ENCODE measurements at places on chromosomes 13 and 19.

- DNase-seq: no peak
Observed at GRCh38 chr13:64457976-64458375, 2772.2 kb downstream of the PCDH9 start.

- no peak for DNase-seq
Observed at GRCh38 chr19:13840305-13841085, 36.4 kb upstream of the NANOS3 start.

GRCh38 chr13:41900918-41901317, 60.0 kb downstream of the VWA8 start:
- DNase-seq: no peak

GRCh38 chr13:72341904-72342303, 385.5 kb downstream of the MZT1 start:
- DNase-seq: no peak

DNA sequence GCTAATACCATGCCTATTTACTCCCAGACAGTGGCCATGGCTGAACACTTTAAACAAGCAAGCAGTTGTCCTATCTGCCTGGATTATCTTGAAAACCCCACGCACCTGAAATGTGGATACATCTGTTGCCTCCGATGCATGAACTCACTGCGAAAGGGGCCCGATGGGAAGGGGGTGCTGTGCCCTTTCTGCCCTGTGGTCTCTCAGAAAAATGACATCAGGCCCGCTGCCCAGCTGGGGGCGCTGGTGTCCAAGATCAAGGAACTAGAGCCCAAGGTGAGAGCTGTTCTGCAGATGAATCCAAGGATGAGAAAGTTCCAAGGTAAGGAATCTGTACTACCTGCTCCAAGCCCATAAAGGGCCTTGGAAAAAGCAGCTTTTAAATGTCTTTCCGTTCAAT, 8.6 kb downstream of the RFPL4AL1 start:
- DNase-seq: no peak

DNA sequence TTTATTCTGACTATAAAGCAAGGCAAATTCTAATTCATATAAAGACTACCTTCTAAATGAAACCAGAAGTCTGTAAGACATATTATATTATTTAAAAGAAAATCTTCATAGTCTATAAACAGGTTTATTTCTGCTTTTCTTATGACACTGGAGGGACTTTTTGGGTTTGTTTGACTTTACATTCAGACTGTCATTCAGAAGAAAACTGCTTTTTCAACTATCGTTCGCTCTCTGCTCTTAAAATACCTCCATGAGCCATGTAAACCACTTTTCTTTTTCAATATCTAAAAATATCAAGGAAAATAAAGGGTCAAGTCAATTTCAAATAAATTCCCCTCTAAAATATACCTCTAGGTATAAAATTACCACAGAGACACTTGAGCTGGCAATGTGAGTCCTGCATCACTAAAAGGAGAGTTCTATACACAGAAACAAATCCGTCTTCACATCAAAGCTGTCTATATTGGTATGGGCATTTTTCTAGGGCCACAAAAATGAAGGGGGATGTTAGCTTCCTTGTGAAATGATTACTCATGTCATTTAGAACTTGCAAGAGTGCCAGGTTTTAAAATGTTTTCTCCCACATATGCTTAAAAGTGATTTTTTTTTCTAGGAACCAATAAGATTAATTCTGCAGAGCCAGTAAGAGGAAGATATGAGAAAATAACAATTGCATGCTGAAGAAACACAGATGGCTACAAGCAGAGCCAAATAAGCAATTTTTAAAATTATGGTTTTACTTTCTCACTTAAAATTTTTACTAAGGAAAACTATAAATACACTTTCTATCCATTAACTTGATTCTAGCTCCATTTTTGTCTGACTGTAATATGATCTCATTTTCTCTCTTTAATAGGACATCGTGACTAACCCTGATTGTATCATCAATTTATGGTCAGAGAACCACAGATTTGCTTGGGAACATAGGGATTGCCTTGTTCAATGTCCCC, 181.8 kb downstream of the TBC1D4 start:
- no peak for DNase-seq

All from activated CD4-positive, alpha-beta T cell treated with anti-CD3 and anti-CD28 coated beads, Interleukin-2, amount 50 U/mL, for 24 hours (primary cell).